ENCODE measurements at places on chromosomes 5 and 9. TPM values are rescaled to one million over a fixed set of nuclear protein-coding genes. Genes with fewer than 3 reads are reported as not detected.

DNA sequence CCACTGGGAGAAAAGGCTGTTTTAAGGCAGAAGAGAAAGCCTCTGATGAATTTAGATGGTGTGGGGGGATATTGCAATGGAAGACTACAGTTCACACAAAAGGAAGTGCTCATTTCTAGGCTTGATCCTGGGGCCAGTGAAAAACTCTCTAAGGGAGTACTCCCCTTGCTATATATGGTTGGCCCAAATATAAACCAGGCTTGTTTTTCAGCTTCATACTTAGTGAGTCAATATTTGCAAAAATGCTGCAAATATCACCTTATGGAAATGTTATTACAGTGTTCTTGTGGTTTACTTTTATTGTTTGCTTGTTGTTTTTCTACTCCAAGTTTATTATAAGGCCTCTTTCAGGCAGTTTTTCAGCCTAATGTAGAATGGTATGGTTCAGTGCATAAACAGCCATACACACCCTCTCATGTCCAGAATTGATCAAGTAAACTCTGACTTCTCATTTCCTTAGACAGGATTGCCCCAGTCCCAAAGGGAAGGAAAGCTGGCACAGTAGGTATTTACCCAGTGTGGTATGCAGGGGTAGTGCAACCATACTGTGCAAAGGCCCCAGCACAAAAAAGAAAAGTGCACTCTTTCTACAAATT, 115.1 kb downstream of the FEM1C start:
- no peak overlapping the region for H3K4me3 ChIP-seq
- H3K27me3 ChIP-seq = peaks cover 30% of the 10 kb centered on the region
- H3K27ac ChIP-seq = no peak overlapping the region
- no peak for DNase-seq
- no peaks in the 10 kb centered on the region for H3K36me3 ChIP-seq

Gene OR13C4
- not detected for total RNA-seq

Gene BTNL8
- total RNA-seq = not detected

DNA sequence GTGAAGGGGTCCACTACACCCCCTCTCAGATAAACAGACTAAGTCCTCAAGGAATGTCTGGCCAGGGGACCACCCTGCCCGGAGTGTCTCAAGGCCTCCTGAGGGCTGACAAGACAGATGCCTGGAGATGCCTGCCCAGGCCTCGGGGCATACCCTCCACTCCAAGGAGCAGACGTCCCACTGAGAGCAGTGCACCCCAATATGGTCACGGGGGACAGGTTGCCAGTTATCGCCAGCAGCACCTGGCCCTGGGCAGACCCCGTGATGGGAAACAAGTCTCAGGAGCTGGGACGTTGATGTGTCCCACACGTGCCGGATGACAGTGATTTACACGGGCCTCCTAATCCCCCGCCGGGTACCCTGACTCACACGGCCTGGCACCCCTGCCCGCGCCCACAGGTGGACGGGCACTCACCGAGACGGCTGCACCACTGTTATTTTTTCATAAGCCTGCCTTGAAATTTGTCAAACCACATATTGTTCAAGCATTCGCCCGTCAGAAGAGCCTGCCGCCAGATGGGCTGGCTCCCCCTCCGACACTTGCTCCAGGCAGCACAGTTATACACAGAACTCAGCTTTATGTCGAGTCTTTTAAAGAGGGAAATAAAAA, 43.9 kb downstream of the BARX1 start:
- H3K27me3 ChIP-seq = peaks cover 27% of the 10 kb centered on the region
- no peak overlapping the region for H3K4me3 ChIP-seq
- peaks cover 7% of the 10 kb centered on the region for H3K4me1 ChIP-seq
- H3K36me3 ChIP-seq = no peaks in the 10 kb centered on the region
- no peak for DNase-seq
- no peak overlapping the region for H3K27ac ChIP-seq

DNA sequence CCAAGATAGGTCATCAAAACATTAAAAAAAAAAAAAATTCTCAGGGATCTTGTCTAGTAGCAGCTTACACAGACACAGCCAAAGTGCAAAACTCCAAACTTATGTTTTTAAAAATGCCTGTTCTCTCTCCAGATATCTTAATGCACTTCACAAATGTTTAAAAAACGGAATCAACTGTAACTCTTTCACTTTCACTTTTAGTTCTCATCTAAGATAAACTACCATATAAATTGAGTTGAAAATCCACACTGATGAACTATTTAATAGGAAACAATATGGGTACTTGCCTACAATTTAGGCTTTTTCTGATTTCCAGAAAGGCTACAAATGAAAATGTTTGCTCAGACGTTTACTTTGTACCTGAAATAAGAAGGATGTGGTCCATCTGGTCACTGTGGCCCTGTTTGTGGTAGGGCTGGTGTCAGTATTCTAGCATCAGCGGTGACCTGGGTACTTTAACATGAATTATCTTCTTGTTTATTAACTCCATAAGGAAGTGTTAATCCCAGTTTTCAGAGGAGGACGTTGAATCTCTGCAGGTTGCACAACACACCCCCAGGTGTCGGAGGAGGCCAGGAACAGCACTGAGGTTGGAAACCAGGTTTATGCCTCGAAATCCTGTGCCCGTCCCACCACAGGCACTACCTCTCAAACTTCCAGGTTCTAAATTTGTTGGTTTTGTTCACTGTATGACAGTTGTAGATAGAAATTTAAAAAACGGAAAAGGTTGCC, 13.3 kb upstream of the LPCAT1 start:
- no peak for DNase-seq
- peak overlapping the region; percentile 86 for H3K4me3 ChIP-seq

Gene PFN3
- total RNA-seq = not detected

Gene PPP3R2
- not detected for total RNA-seq

DNA sequence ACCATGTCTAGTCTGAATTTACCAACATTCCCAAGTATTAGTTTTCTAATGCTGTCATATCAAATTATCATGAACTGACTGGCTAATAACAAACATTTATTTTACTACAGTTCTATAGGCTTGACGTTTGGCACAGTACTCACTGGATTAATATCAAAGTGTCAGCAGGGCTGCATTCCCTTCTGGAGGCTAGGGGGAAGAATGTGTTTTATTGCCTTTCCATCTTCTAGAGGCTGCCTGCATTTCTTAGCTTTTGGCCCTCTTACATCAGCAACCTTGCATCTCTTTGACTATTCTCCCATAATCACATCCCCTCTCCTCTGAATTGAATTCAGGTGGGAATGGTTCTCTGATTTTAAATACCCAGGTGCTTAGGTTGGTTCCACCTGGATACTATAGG, 84.7 kb downstream of the EDIL3 start:
- H3K27me3 ChIP-seq = no peaks in the 10 kb centered on the region
- H3K4me1 ChIP-seq = no peaks in the 10 kb centered on the region
- no peak overlapping the region for H3K4me3 ChIP-seq

DNA sequence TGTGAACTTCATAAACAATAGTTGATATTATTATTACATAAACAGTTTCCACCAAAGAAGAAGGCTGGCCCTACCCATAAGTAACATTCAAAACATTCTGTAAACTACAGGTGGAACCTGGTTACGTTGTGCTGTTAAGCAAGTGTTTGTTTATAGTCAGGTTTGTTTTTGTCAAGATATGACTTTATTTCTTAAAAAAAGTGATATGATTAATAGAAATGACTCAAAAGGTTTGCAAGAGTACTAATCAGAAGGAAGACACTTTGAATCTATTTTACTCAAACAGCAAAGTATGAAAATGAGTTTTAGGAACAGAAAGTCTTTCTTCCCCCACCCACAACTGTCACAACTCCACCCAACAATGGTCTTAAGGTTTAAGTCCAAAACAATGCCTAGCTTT, 220.8 kb downstream of the PLK2 start:
- no peaks in the 10 kb centered on the region for H3K4me1 ChIP-seq
- DNase-seq = no peak
- no peaks in the 10 kb centered on the region for H3K27me3 ChIP-seq
- H3K4me3 ChIP-seq = no peak overlapping the region
- H3K36me3 ChIP-seq = no peaks in the 10 kb centered on the region
- no peak overlapping the region for H3K27ac ChIP-seq

DNA sequence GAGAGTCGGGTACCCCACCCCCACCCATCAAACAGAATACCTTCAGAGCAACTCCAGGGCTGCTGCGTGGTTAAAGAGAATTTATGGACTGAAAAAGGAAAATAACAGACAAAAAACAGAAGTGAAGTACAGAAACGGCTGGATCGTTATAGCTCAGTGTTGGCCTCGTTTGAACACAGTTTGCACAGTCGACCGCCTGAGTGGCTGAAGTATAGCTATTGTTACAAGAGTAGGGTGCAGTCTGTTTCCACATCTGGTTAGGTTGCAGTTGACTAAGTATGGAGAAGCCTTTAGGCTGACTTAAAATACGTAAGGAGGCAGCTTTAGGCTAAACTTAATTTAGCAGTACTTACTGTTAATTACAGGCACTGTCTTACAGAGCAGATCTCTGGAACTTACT, 121.2 kb downstream of the GCNT1 start:
- H3K27me3 ChIP-seq = peaks cover 15% of the 10 kb centered on the region
- H3K4me3 ChIP-seq = no peak overlapping the region
- H3K27ac ChIP-seq = no peak overlapping the region
- DNase-seq = no peak
- H3K4me1 ChIP-seq = no peaks in the 10 kb centered on the region

- no peaks in the 10 kb centered on the region for H3K36me3 ChIP-seq
- H3K4me1 ChIP-seq = peaks cover 23% of the 10 kb centered on the region
- no peaks in the 10 kb centered on the region for H3K27me3 ChIP-seq
- peak overlapping the region; percentile 66 for H3K27ac ChIP-seq
- DNase-seq = no peak
These were observed 5.1 kb upstream of the CLINT1 start for GRCh38 chr5:157864067-157864466.

Gene TEX48
- not detected for total RNA-seq

DNA sequence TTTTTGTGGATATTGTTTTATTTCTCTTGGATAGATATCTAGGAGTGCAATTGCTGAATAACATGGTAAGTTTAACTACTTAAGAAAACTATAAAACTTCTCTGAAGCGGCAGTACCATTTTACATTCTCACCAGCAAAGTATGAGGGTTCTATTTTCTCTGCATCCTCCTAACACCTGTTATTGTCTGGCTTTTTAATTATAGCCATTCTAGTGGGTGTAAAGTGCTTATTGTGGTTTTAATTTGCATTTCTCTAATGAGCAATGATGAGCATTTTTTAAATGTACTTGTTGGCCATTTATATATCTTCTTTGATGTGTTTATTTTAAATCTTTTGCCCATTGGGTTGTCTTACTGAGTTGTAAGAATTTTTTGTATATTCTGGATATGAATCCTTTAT, 28.7 kb downstream of the SMIM32 start:
- H3K4me3 ChIP-seq = no peak overlapping the region
- peaks cover 11% of the 10 kb centered on the region for H3K4me1 ChIP-seq
- H3K27ac ChIP-seq = no peak overlapping the region
- no peak for DNase-seq
- H3K36me3 ChIP-seq = peaks cover 10% of the 10 kb centered on the region

- H3K27ac ChIP-seq = no peak overlapping the region
- no peaks in the 10 kb centered on the region for H3K4me1 ChIP-seq
- DNase-seq = no peak
- H3K36me3 ChIP-seq = no peaks in the 10 kb centered on the region
- no peaks in the 10 kb centered on the region for H3K27me3 ChIP-seq
- no peak overlapping the region for H3K4me3 ChIP-seq
These were observed 75.1 kb downstream of the PLCXD3 start for GRCh38 chr5:41435276-41435675.

Gene OSTF1
- 95.1 TPM for total RNA-seq

DNA sequence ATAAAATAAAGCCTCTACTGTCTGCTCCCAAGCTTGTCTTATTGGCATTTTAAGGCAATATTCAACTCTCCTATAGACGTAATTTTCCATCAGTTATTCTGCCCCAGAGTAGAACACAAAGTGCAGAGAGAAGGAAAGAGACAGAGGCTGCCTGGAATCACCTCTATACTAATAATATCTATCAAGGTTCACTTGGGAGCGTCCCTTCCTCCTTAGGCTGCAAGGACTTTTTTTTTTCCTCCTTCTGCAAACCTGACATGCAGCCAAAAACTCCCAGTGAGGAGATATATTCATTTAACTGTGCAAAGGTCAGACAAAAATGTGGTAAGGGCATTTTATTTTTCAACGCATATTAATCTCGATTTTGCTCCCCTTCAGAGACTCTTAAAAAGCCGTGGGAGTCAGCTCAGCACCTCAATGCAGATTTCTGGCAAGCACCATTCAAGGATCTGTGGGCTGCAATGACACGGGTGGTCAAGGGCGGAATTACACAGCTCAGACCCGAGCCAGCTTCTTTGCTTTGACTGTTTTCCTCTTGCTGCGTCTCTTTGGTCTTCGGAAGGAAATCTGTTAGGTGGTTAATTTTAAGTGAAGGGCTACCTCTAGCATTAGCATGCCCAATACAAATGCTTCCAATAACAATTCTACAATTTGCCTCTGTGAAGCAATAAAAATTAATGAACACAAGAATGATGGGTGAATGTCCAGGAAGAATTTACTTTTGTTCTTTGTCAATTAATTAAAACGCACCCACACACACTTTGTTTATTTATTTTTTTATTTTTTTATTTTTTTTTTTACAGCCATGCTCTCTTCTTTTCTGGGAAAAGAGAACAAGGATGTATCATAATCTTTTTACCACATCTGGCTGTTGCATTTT, 587.7 kb upstream of the GRAMD2B start:
- no peaks in the 10 kb centered on the region for H3K27me3 ChIP-seq
- H3K27ac ChIP-seq = no peak overlapping the region
- no peaks in the 10 kb centered on the region for H3K36me3 ChIP-seq
- H3K4me3 ChIP-seq = no peak overlapping the region

Gene FOCAD
- 16.2 TPM for total RNA-seq

- DNase-seq = no peak
- peaks cover 9% of the 10 kb centered on the region for H3K27me3 ChIP-seq
These were observed 287.1 kb downstream of the SEC61B start for GRCh38 chr9:99509065-99509745.

- H3K36me3 ChIP-seq = no peaks in the 10 kb centered on the region
- peaks cover 8% of the 10 kb centered on the region for H3K27me3 ChIP-seq
- no peak for DNase-seq
- H3K4me3 ChIP-seq = no peak overlapping the region
These were observed 148.8 kb upstream of the FREM1 start for GRCh38 chr9:15059003-15059402.

DNA sequence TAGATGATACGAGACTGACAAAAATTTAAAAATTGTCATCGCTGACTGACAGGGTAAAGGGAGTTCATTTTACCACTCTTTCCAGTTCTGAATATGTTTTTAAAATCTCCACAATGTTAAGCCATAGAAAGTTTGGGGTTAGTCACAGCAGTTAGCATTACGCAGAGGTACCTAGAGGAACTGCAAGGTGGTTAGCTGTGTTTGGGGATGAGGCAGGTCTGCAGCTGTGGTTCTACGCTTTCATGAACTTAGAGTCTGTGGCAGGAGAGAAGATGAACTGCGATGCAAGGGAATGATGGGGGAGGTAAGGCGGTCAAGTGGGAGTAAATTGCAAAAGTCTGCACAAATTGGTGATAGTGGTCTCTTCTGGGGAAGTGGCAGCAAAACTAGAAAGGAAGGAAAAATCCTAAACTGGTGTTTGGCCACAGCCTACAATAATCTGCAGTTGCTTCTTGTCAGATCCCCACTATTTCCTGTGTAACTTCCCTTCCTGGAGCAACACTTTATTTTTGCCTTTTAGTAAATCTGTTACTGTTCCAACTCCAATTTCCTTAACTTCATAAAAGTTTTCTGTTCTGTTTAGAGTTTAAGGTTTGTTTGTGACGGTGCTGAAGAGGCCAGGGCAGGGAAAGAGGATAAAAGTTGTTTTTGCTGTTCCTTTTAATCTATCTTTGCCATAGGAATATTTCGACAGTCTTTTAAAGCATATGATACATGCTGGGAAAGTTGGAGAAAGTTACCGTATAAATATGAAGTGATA, 38.6 kb upstream of the SNX2 start:
- H3K36me3 ChIP-seq = no peaks in the 10 kb centered on the region
- no peak for DNase-seq
- no peak overlapping the region for H3K27ac ChIP-seq
- peaks cover 31% of the 10 kb centered on the region for H3K27me3 ChIP-seq
- H3K4me1 ChIP-seq = peaks cover 2% of the 10 kb centered on the region
